Neuronal stem cell (in vitro differentiated cells): ENCODE measurements at places on chromosomes 16 and 17.

- no peak overlapping the region for H3K27ac ChIP-seq
- H3K4me1 ChIP-seq, result no peaks in the 10 kb centered on the region
- no peaks in the 10 kb centered on the region for H3K27me3 ChIP-seq
- DNase-seq, result no peak
- no peak overlapping the region for H3K4me3 ChIP-seq
Measured at GRCh38 chr17:55149485-55149884, 115.3 kb upstream of the HLF start.

DNA sequence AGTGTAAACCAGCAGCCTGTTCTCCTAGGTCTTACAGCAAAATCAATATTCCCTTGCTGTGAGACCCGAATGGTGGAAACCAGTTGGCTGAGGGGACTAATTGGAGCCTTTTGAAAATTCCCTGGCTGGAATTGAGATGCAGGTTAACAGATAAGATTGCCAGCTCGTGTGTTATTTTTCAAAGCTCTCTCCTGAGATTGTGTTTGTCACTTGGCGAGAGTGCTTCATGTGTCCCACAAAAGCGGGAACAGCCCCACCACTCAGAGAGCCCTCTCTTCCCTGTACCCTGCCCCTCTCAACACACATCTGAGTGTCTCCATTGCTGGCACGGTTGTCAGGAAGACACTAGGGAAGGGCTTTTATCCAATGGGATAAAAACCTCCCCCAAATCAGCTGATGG is 356.1 kb downstream of the CPPED1 start:
- H3K27me3 ChIP-seq, result no peaks in the 10 kb centered on the region
- no peaks in the 10 kb centered on the region for H3K4me1 ChIP-seq
- H3K27ac ChIP-seq, result no peak overlapping the region
- no peaks in the 10 kb centered on the region for H3K36me3 ChIP-seq

DNA sequence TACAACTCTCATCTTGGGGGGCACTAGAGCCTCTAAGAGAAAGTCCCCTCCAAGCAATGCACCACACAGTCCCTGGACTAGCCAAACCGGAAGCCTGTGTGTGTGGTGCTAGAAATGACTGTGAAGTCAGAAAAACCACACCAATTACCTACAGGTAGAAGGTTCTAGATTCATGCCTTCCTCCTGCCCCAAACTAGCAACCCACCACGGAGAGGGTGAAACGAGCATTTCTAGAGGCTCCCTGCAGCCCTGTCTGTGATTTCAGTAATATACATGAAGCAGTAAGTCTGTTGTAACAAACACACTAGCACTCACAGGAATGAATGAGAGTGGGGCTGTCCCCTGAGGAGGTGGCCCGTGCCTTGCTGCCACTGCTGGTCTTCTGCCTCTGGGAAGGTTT is 13.6 kb downstream of the ZFHX3 start:
- H3K36me3 ChIP-seq, result no peaks in the 10 kb centered on the region
- H3K4me3 ChIP-seq, result no peak overlapping the region
- H3K27me3 ChIP-seq, result no peaks in the 10 kb centered on the region
- H3K27ac ChIP-seq, result no peak overlapping the region
- DNase-seq, result no peak
- H3K4me1 ChIP-seq, result peaks cover 70% of the 10 kb centered on the region

- H3K27me3 ChIP-seq, result no peaks in the 10 kb centered on the region
- peaks cover 18% of the 10 kb centered on the region for H3K36me3 ChIP-seq
- no peak overlapping the region for H3K4me3 ChIP-seq
Measured at GRCh38 chr16:46673320-46674013, 15.5 kb downstream of the VPS35 start.

- no peaks in the 10 kb centered on the region for H3K36me3 ChIP-seq
- no peak for DNase-seq
- H3K27ac ChIP-seq, result no peak overlapping the region
- H3K27me3 ChIP-seq, result no peaks in the 10 kb centered on the region
- H3K4me1 ChIP-seq, result peaks cover 6% of the 10 kb centered on the region
- no peak overlapping the region for H3K4me3 ChIP-seq
Measured at GRCh38 chr16:51244887-51245657, 94.0 kb upstream of the SALL1 start.
